Stimulated activated CD4-positive, alpha-beta T cell treated with anti-CD3 and anti-CD28 coated beads, Interleukin-4, amount 100 ng/mL, for 24 hours (primary cell): ENCODE measurements at places on chromosomes 11 and 22.
A peak's percentile ranks its signal among the peaks of the same experiment; 100 is the strongest.

DNA sequence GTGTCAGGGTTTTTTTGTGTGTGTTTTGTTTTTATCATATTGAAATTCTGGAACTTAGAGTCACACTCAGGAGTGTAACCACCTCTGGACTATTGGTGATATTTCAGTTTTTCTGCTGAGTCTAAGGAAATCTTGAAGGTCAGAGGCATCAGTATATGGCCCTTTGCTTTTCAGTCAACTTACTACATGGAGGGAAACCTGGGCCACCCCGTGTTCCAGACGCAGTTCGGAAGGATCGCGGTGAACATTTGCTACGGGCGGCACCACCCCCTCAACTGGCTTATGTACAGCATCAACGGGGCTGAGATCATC, 19.9 kb downstream of the UPB1 start:
- no peak for DNase-seq

GRCh38 chr11:62988276-62988675, 3.5 kb upstream of the SLC22A6 start:
- DNase-seq: no peak

- peak; percentile 13 for DNase-seq
Measured at GRCh38 chr22:46262449-46263215, 511 bp downstream of the PKDREJ start.

DNA sequence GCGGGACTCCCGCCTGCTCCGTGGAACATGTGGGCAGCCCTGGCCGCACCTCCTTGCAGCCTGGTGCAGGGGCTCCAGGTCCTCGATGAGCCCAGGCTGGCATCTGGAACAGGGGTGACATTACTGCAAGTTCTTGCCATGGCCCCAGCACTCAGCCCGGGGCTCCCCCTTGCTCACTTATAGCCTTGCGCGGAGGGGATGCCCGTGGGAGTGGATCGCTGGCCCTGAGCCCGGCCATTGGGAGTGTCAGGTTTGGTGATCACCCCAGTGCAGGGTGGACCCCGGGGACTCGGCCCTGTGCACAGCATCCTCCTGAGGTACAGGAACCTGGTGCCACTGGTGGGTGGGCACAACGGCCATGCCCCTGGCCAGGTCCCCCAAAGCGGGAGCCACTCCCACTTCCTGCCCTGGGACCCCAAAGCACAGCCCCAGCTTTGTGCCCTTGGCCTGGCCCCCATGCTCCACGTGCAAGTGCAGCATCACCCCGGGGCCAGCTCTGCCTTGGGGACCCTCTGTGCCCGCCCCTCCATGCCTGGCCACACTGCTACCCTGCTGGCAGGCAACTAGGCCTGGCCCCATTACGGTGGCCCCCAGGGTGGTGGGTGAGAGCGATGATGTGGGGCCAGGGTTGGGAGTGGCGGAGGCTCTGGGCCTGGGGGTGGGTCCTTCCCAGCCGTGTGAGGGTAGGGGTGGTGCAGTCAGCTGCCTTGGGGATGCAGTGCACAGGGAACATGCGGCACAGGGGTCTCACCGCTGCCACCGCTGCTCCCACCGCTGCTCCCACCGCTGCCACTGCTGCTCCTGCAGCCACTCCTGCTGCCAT, 439.8 kb downstream of the TBC1D22A start:
- DNase-seq: peak; percentile 2

DNA sequence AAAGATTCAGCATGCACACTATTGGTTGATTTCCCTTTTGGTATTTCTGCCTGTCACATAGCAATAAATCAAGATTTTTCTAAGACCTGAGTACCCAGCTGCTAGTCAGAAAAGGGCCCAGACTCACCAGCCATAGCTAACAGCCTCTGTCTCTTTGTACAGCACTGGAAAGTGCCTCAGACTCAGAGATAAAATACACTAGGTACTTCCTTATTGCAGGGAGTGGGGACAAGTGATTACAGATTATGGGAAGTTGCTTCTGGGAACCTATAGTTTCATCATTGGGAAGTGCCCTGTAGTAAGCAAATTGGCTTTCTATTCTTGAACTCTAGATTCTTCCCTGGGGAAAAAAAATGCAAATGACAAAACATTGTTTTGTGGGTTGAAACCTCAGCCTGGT, at the start of gene CASP5:
Gene CASP5, minus strand, starts transcription at position 166 of the 400 bp plus-strand sequence. Its CDS starts 32 bp downstream, at position 134.
- no peak for DNase-seq

GRCh38 chr22:36734171-36735058, 30.9 kb upstream of the CACNG2 start:
- no peak for DNase-seq

DNA sequence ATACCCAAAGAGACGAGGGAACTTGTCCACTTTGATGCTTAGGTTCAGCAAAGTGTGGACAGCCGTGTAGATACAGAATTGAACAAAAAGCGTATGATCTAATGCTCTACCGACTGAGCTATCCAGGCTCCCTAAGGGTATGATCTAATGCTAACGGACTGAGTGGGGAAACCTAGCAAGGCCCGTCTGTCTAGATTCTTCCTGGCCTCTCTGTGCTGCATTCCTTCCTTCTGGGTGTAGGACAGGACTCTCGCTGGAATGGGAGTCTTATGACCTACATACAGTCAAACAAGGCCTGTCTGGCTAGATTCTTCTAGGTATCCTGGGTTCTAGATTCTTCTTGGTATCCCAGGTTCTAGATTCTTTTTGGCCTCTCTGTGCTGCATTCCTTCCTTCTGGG, 8.4 kb upstream of the SLC15A3 start:
- no peak for DNase-seq

DNA sequence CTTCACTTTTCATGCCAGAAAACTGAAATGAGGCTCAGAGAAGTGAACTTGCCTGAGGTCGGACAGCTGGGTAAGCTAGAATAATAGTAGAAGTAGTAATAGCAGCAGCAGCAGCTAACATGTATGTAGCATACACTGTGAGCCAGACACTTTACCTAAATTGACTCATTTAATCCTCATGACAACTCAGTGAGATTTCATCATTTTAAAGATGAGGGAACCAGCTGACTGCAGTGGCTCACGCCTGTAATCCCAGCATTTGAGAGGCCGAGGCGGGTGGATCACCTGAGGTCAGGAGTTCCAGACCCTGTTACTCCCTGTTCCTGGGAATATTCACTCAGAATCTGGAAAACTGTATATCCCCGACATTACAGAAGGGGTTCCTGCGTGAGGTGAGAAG, 154.5 kb downstream of the DBX1 start:
- DNase-seq: no peak

GRCh38 chr11:102014756-102015155, 32.5 kb upstream of the CFAP300 start:
- DNase-seq: no peak

- no peak for DNase-seq
Measured at GRCh38 chr11:69105461-69106030, 50.2 kb upstream of the SMIM38 start.

GRCh38 chr11:43419460-43419859, 60.7 kb downstream of the TTC17 start:
- peak; percentile 17 for DNase-seq

- DNase-seq: no peak
Measured at GRCh38 chr11:80424012-80424695, 983.3 kb upstream of the TENM4 start.

DNA sequence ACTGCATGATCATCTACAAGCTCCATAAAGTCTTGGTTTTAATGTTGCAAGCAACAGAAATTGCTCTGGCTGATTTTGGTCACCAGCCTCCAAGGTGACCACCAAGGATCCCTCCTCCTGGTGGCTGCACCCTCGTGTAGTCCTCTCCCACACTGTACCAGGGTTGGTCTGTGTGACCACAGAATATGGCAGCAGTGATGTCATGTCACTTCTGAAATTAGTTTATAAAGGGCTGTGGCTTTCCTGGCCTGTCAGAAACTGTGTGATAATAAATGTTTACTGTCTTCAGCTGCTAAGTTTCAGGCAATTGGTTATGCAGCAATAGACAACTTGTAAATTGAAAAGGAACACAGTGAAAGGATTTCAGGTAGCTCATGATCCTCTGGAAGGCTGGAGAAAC, 5.3 kb upstream of the PRDM11 start:
- DNase-seq: no peak

GRCh38 chr11:2149460-2149859, 10.3 kb upstream of the IGF2 start:
- DNase-seq: no peak

GRCh38 chr11:85889108-85889507, 33.9 kb downstream of the CCDC83 start:
- DNase-seq: no peak

DNA sequence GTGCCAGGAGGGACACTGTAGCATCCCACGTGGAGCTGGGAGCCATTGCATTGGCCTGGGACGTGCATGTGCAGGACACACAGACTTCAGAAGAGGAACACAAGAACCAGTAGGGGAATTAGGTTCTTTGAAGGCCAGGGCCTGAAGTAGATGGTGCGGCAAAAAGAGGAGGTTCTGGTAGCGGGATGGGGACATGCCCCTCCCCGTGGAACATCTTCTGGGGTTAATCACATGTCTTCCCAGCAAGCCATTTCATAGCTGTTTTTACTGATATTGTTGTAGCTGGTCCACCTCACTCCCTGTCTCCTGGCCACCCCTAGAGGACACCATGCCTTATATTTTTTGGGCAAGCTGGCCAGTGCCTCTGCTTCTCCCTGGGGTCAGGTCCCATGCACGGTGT, 74.3 kb downstream of the SCN3B start:
- no peak for DNase-seq

DNA sequence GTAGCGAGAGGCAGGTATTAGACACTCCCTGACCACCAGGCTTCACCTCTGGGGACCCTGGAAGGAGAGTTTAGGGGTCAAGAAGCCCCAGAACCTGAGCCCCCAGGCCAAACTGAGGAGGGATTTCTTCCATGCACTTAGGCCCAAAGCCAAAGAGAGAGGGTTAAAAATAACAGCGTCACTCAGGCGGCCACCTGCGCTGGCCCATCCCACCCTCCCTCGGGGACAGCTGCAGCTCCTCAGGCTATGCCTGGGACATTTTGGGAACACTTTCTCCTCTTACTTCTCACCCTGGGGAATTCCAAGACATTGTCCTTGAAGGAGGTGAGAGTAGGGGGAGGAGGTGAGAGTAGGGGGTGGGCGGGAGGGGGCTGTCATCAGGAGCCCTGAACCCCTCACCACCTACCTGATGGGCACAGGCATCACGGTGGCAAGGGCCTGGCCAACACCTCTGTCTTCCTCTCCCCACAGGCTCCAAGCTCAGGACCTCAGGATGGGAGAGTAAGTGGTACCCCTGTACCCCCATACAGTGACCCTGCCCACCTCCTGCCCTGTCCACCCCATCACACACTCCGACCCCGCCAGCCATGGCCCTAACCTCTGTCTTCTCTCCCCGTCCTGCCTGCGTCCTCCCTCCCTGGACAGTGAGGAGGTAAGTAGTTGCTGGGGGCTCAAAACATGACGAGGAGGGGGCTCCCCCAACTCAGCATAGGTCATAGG, 583 bp downstream of the TNNI2 start:
- DNase-seq: no peak

- DNase-seq: no peak
Measured at GRCh38 chr11:18365741-18366140, 28.6 kb upstream of the LDHA start.

DNA sequence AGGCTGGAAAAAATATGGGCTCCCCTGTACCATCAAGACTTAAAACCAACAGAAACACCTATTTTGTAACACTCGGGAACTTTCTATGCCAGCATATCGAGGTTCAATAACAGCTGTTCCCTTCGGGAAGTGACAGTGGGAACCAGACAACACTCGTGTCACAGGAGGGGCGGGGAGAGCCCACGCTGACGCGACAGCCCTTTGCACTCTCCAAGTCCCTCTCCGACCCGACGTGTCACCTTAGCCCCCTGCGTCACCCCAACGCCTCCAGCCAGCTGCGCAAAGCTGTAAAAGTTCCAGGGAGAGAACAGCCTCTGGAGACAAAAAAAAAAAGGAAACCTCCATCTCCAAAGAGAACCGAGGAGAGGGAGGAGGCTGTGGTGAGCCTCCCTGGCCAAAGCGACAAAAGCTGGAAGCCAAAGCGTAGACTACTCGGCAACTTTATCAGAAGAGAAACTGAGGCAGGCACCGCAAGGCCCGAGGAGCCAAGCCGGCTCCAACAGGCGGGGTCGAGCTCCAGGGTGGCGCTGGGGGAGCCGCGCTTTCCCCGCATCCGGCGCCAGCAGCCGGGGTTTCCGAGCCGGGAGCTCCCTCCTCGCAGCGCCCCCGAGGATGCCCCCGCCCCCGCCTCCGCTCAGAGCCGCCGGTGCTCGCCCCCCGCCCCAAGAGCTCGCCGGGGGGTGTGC, 751 bp downstream of the ARFGAP3 start:
- DNase-seq: peak; percentile 53

DNA sequence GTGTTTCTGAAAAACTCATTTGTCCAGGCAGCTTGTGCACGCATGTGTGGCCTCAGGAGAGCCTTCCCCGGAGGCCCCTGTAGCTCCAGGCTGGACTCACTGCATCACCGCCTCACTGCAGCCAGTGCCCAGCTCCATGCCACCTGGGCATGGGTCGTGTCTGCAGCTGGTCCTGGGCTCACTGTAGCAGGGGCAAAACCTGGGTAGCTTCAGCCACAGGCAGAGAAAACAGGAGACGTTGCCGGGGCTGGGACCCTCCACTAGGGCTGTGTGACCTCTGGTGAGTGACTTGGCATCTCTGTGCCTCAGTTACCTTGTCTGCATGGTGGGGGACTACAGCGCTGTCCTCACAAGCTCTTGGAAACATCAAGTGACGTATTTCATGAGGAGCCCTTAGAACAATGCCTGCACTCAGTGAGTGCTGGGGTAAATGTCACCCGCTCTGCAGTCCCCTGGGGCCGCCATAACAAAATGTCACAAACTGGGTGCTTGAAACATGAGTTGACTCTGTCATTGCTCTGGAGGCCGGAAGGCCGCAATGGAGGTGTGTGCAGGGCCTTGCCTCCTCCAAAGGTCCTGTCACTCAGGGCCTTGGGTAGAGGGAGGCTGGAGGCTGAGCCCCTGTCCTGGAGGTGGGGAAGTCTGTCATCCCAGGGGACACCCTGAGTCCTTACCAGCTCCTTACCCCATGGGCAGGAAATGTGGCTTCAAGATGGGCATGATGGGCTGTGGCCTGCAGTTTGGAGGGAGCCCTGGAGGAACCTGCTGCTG, 488.7 kb downstream of the TBC1D22A start:
- DNase-seq: no peak

DNA sequence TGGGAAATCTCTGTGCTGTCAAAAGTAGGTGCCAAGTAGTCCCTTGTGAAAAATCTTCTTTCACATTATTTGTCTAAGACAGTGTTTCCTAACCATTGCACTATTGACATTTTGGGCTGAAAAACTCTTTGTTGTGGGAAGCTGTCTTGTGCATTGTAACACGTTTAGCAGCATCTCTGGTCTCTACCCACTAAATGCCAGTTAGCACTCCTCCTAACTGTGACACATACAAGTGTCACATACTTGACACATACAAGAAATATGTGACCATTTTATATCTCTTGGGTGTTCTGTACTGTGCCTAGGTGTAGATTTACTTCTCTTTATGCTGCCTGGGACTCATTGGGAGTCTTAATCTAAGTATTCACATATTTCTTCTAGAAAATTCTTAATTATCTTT, 57.8 kb downstream of the NXPE1 start:
- DNase-seq: no peak

GRCh38 chr22:17264321-17265052, 45.3 kb upstream of the ADA2 start:
- no peak for DNase-seq
